Sciatic nerve (tissue), 2 donors: ENCODE measurements at places on chromosomes 13 and 19.

DNA sequence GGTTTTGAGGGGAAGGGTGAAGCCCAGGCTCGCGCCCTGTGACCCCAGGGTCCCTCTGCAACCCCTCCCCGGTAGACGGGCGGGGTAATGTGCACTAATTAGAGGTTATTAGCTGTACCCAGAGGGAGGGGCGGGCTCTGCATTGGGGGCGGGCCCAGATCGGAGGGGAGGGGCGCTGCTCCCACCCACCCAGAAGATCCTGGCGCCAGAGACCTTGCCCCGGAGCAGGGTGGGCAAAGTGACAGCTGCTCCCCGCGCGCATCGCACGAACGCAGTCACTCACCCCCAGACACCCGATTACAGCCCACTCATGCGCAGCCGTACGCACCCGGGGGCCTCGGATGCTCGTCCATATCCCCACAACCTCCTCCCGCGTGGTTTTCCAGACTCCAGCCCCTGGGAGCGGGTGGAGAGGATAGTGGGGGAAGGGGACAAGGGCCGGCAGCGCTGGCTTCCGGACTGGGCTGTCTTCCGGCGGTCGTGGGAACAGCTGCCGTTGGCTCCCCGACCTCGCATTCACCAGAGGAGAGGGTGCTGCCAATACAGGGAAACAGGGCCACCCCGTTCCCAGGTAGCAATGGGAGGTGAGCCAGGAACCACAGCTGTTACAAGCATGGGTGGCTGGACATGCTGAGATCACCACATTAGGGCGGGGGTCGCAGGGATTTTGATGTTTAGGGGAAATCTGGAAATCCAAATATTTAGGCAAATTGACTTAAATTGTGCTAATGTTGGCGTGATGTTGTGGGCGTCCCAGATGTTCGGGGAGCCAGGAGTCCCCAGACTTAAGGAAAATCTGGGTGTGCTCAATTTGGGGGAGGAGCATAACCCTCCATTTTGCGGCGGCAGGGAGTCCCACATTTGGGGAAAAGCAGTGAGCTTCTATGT lies 2.9 kb upstream of the HOOK2 start:
- DNase-seq, result peak; percentile 85

DNA sequence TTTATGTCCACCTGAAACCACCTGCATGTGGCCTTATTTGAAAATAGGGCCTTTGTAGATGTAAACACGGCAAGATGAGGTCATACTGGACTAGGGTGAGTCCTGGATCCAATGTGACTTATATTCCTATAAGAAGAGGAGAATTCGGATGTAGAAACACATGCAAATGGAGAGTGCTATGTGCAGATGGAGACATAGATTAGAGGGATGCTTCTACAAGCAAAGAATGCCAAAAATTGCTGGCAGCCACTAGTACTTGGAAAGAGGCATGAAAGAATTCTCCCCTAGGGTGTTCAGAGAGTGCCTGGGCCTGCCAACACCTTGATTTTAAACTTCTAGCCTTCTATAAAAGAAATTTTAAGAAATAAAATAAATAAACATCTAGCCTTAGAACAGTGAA lies 226.1 kb downstream of the RFC3 start:
- no peak for DNase-seq

GRCh38 chr13:42181381-42181953 lies 90.5 kb upstream of the AKAP11 start:
- DNase-seq, result no peak

- peak; percentile 48 for DNase-seq
These were observed 11.5 kb upstream of the ATP1A3 start for GRCh38 chr19:42005504-42005903.

DNA sequence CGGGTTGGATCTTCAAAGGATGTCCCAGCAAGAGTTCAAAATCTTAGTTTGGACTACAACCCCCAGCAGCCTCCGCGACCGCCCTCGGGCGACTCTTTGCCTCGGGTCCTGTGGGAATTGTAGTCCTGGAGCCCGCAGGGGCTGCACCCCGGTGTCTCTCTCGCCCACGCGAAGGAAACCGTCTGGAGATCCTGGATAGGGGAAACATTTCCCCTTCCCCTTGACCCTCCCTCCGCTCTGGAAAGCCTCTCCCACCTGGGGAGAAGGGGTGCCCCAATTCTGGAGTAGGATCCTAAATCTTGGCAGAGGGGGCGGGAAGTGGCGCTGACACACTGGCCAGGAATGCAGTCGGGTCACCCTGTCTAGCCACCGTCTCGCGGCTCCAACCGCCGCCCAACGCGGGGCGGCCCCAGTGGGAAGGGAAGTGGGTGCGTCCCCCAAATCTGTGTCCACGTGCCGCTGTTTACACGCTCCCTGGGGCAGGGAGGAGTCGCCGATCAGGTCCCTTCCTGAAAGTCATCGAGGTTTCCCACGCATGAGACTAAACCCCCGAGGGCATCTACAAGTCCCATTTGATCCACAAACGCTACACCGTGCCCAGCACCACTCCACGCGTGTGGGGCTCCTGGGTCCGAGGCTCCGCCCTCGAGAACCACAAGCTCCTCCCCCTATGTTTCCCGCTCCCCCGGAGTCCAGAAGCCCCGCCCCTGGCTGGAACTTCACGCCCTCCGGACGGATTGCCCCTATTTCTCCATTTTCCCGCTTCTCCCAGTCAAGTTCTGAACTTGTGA lies 761 bp upstream of the PPP1R13L start:
- peak; percentile 92 for DNase-seq

DNA sequence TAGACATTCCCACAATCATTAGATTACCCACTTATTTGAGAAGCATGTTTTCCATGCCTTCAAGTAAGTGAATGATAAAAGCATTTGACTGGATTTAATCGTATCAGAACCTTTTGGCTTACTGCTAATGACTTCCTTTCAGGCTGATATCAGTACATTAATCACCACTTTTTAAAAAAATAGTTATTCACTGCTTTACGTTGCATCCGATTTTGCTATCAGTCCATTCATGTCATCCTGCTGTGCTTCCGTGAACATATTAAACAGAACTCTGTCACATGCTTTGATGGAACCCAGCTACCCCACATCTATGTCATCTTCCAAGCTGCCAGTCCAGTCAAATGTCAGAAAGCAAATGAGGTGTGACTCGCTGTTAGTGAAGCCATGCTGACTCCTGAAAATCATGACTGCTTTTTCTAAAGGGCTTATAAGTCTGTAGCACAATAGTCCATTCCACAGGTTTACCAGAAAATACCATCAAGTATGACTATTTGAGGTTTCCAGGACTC lies 440.9 kb downstream of the IRS2 start:
- DNase-seq, result no peak

DNA sequence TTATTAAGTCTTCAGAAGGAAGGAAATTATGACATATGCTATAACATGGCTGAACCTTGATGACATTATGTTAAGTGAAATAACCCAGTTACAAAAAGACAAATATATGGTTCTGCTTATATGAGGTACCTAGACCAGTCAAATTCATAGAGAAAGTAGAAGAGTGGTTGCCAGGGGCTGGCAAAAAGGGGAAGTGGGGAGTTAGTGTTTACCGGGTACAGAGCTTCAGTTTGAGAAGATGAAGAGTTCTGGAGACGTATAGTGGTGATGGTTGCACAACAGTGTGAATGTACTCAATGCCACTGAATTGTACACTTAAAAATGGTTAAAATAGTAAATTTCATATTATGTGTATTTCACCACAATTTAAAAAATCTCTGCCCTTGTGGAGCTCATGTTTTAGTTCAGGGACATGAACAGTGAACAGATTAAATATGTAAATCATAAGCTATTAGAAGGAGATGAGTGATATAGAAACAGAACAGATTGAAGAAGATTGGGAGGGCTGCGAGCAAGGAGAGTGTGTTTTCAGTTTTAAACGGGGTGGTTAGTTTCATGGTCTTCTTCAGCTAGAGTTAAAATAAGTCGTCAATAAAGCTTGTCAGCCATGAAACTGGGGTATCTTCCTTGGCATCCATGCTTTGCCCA lies 355.2 kb downstream of the KCNRG start:
- no peak for DNase-seq

GRCh38 chr13:100645382-100645781 lies 29.2 kb downstream of the TMTC4 start:
- no peak for DNase-seq

DNA sequence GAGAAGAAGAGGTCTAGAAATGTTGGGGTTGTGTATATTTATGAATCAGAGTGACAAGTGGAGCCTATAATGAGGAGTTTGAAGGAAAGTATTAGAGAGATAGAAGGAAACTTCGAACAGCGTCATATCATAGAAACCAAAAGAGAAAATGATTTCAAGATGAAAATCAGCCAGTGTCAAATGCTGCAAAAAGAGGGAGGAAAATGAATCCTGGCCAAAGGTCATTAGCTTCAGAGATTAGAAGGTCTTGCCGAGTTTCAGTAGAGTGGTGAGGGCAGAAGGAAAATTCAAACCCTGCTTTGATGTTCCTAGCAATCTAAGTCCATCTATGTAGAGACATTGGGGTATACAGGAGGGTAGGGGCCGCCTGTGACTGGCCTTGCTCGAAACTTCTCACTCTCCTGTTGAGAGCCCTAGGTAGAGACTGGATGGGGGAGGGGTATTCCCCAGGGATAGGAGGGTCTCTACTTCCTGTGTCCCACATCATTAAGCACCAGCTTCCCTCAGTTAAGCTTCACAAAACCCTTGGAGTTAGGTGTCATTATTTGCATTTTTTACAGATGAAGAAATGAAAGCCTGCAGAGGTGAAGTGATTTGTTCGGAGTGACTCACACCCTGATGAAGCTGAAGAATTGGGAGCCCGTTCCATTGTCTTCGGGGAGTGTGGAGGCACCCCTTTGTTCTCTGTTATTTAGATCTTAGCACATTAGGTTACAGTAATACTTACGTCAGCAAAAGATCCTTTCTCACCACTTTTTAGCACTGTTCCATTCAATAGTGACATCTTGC lies 62.8 kb downstream of the FGF9 start:
- no peak for DNase-seq

GRCh38 chr13:29676535-29676934 lies 81.0 kb upstream of the SLC7A1 start:
- no peak for DNase-seq

DNA sequence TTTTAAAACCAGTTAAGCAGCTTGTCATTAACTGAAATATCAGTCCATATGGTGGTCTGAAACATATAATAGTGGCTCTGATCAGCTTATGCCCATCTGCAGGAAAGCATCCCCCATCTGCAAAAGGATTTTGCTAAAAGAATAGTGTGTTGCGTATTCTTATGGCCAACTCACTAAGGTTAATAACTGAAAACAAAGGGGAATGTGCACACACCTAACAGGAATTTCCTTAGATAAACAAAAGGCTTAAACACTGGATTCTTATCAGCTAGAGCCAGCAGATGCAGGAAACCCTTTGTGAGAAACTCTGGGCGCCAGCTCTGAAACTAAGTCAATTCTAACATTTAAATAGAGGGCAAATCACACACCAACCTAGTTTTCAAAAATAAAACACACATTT lies 22.1 kb downstream of the VPS36 start:
- no peak for DNase-seq

- DNase-seq, result no peak
These were observed 133.5 kb downstream of the TRPC4 start for GRCh38 chr13:37736045-37736444.

DNA sequence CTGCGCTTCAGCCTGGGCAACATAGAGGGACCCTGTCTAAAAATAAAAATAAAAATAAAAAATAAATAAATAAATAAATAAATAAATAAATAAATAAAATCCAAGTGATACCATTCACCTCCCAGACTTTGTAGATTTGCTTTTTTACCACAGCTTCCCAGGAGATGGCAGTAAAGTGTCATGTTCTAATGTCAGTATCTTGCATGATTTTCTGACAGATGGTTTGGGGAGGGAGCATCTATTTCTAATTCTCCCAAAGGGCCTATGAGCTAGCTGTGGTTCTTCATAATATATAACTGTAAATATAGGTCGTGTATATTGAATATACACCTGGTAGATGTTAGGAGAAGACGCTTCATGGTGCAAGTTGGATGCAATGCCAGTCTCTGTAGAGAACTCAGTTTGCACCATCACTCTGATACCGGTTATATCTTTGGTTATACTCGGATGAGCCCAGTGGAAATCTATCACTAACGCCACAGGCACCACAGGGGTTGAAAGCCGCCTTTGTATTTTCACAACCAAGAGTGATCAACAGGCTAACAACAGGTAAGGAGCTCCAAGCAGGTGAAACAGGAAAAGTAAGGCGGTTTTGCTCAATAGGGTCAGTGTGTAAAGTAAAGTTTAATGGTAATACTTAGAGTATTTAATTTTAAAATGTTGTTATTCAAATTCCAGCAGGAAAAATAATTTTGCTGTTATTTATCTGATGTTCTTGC lies 13.9 kb downstream of the APLP1 start:
- DNase-seq, result no peak

DNA sequence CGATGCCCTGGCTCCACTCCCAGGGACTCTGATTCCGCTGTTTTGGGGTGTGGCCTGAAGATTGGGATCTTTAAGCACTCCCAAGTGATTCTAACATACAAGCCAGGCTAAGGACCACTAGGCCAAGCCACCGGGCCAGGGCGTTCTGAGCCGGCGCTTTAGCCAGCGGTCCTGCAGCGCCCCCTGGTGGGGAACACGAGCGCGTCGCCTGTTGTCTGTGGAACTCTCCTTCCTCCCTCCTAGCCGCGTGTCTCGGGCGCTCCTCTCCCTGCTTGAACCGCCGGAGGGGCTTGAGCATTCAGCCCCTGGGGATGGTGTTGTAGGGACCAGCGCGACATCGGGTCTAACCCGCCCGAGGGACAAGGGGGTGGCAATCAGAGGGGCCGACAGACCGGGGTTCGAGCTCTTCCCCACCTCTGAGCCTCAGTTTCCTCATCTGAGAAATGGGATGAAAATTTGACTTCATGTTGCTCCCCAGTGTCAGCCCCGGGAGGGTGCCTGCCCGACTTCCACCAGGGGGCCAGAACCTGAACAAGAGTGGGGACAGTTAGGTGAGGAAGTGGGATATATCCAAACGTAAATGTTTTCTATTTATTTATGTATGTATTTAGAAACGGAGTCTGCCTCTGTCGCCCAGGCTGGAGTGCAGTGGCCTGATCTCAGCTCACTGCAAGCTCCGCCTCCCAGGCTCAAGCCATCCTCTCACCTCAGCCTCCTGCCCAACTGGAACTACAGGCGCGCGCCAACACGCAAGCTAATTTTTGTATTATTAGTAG lies 18.0 kb upstream of the PNMA8B start:
- DNase-seq, result peak; percentile 93

DNA sequence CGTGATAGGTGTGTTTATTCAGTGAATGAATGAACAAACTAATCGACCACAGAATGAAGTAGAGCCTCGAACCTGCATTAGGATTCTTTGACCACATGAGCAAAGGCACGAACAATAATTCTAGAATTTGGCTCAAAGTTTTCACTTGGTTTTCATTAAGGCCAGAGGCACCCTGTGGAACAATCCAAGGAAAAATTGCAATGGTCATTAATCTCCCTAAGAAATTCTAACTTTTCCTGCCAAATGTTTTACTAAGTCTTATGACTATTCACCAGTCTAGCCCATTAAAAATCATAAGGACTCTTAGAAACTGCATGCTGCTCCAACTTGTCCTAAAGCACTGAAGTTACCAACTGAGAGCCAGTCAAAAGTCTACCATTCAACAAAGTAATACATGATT lies 271.7 kb downstream of the EFNB2 start:
- no peak for DNase-seq

- DNase-seq, result no peak
These were observed 152.5 kb upstream of the SOX1 start for GRCh38 chr13:111914241-111915103.
